ENCODE measurements at places on chromosomes 6 and 20. TPM values are rescaled to one million over a fixed set of nuclear protein-coding genes. Genes with fewer than 3 reads are reported as not detected.

- no peak for DNase-seq
These were observed 502.1 kb downstream of the DHX35 start for GRCh38 chr20:39464238-39464637.

GRCh38 chr6:47804821-47805220 is 23.0 kb downstream of the OPN5 start:
- DNase-seq: no peak

GRCh38 chr6:66851930-66852329 is 1144.9 kb upstream of the EYS start:
- no peak for DNase-seq

CCM2L gene
- 8.4 TPM for polyA plus RNA-seq

DNA sequence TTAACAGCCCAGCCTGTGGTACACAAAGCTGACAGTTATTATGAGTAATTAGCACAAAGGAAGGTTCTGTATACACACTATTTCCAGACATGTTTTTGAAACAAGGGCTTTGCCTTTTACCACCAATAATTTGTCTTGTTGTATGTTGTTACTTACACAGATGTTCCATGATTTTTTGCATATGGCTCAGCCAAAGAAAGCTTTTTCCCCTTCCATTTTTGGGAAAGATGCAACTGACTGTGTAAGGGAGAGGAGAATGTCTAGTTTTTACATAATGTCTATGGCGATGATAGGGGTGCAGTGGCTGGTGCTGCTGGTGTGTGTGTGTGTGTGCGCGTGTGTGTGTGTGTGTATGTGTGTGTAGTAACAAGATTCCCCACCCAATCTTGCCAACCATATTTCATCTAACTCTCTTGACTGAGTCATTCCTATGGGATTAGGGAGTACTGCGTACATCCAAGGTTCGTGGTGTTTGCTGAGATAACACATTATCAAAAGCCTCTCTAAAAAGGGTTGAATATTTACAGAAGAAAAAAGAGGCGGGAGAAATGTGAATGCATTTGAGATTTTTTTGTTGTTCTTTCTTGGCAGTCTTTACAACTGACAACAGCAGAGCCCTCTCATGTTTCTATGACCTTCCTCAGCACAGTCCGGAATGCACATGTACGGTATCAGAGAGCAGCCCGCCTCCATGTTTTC is 192.2 kb downstream of the GMPR start:
- DNase-seq: no peak

GRCh38 chr6:110958329-110959192 is at the start of gene GTF3C6:
Gene GTF3C6, plus strand, starts transcription at chr6:110958706. Its CDS starts 64 bp downstream, at chr6:110958770.
- peak; percentile 94 for DNase-seq

GRCh38 chr6:38032797-38033196 is 213.3 kb downstream of the ZFAND3 start:
- DNase-seq: no peak

DNA sequence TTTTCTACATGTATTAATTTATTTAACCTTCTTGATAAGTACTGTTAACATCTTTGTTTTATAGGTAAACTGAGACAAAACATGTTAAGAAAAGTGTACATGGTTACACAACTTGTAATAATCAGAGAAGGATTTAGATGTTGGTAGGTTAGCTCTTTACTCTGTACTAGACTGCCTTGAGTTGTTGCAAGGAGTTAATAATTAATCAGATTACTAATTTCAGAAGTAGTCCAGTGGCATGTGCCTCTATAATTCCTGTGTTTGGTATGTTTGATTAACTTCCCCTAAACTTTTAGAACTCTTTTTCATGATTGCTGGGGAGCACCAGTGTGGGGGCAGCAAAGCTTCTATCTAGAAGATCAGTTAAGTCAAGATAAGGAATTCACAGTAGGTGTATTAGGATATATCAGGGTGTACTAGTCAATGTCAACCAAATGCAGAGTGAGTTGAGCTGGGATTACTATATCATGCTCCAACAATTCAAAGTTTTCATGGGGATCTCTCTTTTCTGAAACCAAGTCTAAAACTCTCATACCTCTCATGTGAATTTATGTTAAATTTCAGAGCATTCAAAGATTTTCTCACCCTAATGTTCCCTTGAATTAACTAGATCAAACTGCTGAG is 129.7 kb upstream of the AHI1 start:
- no peak for DNase-seq

DNA sequence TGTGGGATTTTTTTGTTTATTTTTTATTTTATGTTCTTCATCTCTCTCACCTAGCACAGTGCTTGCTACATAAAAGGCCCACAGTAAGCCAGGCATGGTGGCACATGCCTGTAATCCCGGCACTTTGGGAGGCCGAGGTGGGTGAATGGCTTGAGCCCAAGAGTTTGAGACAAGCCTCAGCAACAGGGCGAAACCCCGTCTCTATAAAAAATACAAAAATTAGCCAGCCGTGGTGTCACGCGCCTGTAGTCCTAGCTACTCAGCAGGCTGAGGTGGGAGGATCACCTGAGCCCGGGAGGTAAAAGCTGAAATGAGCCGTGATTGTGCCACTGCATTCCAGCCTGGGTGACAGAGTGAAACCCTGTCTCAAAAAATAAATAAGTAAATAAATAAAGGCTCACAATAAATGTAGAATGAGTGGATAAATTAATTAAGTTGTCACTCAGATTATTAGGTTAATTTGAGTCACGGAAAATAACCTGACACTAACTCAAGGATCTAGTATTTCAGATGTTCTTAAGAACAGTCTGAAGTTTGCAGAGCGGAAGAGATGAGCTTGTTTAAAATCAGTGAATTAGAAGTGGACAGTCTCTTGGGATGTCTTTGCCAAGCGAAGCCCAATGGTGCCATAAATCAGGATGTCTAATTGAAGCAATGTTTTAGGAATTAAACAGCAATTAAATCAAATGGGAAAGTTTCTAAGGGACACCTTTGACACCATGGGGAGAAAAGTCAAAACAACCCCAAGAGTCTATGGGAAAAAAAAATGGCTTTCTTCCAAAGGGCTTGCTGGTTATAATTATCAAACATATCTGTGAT is 214.4 kb downstream of the ZNF217 start:
- peak; percentile 27 for DNase-seq
